Fibroblast of skin of right biceps (primary cell): ENCODE measurements at places on chromosomes 5 and 9.
A peak's percentile ranks its signal among the peaks of the same experiment; 100 is the strongest.

DNA sequence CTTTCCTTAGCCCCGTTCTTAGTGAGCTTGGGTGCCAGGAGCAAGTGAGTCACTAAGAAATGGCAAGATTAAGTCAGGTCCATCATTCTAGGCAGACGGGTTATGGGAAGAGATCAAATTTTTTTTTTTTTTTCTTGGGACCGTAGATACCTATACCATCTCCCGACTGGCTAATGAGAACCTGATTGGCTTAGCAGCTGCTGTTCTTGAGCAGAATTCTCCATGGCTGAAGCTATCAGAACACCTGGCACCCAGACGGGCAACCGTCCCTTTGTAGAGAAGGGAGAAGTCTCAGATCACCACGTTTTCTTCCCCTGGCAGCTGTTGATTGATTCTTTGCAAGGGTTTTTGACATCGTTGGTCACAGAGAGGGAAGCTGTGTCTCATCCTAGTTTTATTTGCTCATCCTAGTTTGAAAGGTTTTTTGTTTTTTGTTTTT lies 78.6 kb downstream of the AOPEP start:
- no peak for DNase-seq

GRCh38 chr9:123121457-123121856 lies 88.0 kb downstream of the GPR21 start:
- DNase-seq: no peak

GRCh38 chr9:84891924-84892323 lies 222.4 kb downstream of the NTRK2 start:
- no peak for DNase-seq

- DNase-seq: no peak
Measured at GRCh38 chr5:139371482-139372435, 11.3 kb downstream of the SLC23A1 start.

- peak; percentile 82 for DNase-seq
Measured at GRCh38 chr5:68798877-68799843, 294.7 kb upstream of the SLC30A5 start.

- DNase-seq: no peak
Measured at GRCh38 chr9:87372356-87372851, 125.3 kb upstream of the DAPK1 start.

DNA sequence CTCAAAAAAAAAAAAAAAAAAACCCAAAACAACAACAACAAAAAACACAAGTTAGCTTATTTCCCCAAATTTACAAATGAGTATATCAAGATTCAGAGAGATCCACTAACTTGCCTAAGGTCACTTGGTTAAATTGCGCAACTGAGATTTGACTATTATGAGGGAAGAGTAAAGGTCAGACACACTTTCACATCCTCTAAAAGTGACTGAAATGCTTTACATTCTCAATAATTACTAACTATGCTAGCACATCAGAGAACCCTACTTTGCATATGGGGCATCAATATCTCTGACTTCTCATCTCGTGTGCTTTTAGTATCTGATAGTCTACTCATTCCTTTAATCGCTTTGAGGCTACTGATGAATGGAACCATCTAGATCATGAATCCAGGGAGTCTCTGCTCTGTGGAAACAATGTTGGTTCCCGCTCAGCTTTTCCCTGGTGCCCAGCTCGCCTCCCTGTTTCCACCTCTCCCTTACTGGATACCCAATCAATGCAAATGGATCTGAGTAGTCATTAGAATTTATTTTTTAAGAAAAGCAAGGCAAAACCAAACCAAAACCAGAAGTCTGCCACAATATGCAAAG lies 182.1 kb upstream of the TRIM32 start:
- DNase-seq: no peak

- DNase-seq: peak; percentile 4
Measured at GRCh38 chr5:1380011-1380817, 35.3 kb upstream of the CLPTM1L start.

- DNase-seq: no peak
Measured at GRCh38 chr9:35695943-35696401, 6.2 kb upstream of the TPM2 start.

GRCh38 chr5:98173334-98173733 lies 600.1 kb upstream of the RGMB start:
- DNase-seq: peak; percentile 79

- peak; percentile 24 for DNase-seq
Measured at GRCh38 chr5:38709678-38710306, 136.0 kb upstream of the OSMR start.

- DNase-seq: no peak
Measured at GRCh38 chr9:36913393-36914211, 120.5 kb downstream of the PAX5 start.

GRCh38 chr5:170139786-170140335 lies 34.2 kb downstream of the FOXI1 start:
- no peak for DNase-seq

GRCh38 chr5:61735531-61735930 lies 403.5 kb downstream of the ZSWIM6 start:
- DNase-seq: peak; percentile 12

DNA sequence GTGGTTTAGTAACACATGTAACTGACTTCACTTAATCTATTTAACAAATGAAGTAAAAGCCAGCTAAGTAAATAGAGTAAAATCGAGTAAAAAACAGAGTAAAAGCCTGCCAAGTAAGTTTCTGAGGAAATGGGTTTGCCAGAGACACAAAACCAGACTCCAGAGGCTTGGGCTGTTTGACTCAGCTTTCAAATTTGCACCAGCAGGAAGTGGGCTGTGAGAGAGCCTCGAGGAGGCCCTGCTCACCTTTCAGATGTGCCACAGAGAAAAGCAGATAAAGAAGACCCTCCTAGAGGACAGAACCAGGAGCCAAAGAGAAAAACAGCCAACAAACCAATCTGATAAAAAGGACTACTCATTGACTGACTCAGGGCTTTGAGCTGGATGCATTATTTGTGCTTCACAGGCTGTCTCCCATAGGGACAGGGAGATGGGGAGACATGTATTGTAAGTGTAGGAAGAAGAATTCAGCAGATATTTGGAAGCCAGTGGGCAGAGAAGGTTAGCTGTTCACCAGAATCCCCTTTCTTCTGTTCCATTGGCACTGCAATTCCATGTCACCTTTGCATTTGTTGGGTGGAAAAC lies 14.4 kb upstream of the AMACR start:
- peak; percentile 68 for DNase-seq

DNA sequence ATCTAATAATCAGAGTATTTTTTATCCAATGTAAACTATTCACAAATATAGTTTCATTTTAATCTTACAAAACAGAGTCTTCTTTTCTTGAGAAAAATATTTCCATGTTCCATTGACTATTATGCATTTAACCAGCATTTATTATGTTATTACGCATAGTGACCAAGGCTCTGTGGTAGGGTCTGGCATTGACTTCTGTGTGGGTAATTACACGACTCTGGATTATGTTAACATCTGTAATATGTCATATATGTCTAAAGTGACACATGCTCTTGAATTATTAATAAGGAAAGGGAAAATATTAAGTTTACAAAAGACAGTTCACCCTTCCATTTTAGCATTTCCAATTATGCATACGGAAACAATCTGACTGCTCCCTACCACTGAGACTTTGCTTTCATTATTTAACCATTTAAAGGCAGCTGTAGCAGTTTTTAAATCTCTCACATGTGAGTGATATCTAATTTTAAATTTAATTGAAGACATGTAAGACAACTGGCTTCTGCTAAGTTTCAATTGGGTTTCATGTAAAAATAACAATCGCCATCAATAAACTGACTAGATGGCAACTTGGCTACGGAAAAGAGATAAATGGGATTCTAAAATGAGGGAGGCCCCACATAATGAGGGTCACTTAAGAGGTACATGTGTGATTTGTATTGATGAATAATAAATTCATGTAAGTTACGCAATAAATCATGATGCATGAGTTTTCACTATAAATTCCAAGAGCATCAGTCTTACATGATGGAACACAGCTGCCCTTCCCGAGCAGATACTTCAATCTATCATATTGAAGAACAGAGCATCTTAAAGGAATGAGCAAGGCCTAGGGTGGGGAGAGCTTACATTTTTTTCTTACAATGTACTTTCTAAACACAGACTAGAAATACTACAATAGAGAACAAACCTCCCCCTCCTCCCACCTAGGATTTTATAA lies 1056.8 kb downstream of the MAT2B start:
- peak; percentile 60 for DNase-seq

DNA sequence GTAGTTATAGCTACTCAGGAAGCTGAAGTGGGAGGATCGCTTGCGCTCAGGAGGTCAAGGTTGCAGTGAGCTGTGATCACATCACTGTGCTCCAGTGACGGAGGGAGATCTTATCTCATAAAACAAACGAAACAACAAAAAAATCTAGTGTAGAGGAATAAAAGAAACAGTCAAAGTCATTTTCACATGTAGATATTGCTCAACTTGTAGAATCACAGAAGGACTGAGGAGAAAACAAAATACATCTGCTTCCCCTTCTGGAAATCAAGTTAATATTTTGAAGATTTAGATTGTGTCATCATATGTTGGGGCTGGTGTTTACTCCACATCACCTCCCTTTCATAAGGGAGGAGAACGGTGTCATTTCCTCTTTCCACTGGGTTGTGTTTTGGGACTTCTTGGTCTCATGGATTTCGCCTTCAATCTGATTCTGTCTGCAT lies 8.2 kb upstream of the SLC46A2 start:
- DNase-seq: no peak

DNA sequence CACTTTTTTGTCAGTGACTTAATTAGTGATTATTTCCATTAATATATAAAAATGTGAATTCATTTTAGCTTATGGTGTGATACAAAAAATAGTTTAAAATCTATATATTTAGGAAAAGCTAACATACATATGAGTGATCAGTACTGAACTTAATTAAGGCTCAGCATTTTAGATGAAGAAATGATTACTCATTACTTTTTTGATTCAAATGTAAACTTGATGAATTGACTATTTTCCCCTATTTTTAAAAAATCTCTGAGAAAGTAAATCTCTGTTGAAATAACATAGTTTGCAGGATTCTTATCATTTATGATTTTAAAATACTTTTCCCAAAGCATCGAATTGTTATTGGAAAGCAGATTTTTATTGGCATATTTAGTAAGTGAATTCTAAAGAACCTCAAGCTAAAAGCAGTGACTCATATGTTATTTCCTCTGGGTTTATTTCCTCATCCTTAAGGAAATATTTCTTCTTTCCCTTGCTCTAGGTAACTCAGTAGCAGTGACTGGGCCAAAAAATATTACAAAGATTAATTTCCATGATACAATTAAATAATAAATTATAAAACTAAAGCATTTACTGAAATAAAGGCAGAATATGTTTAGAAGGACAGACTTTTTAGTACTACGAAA lies 290.6 kb downstream of the FER start:
- peak; percentile 23 for DNase-seq

- DNase-seq: no peak
Measured at GRCh38 chr5:175805256-175806011, 65.9 kb upstream of the CPLX2 start.

- no peak for DNase-seq
Measured at GRCh38 chr5:76849419-76850291, at the start of gene S100Z. TSS of gene S100Z (plus strand) at chr5:76850014. CDS start at chr5:76875360, 25,346 bp downstream.

GRCh38 chr9:124392871-124393460 lies 22.3 kb downstream of the PSMB7 start:
- peak; percentile 96 for DNase-seq

GRCh38 chr5:59246145-59246869 lies 647.2 kb downstream of the PDE4D start:
- DNase-seq: peak; percentile 87

DNA sequence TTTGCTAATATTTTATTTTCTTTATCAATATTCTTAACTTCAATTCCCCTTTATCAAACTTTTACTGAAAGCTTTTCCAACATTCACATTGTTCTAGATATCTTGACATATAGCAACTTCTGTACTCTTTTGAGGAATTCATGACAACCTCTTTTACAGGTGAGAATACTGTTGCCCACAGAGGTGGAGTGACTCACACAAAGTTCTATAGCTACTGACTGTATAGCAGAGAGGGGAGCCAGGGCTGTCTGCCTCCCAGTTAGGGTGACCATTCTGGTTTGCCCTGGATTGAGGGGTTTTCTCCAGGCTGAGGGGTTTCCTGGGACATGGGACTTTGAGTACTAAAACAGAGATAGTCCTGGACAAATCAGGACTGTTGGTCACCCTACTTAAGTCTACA lies 16.2 kb downstream of the SEC61B start:
- no peak for DNase-seq

GRCh38 chr5:109388407-109388806 lies 21.4 kb downstream of the PJA2 start:
- peak; percentile 29 for DNase-seq

GRCh38 chr9:109780453-109781033 lies 545 bp downstream of the PALM2AKAP2 start:
- peak; percentile 36 for DNase-seq

DNA sequence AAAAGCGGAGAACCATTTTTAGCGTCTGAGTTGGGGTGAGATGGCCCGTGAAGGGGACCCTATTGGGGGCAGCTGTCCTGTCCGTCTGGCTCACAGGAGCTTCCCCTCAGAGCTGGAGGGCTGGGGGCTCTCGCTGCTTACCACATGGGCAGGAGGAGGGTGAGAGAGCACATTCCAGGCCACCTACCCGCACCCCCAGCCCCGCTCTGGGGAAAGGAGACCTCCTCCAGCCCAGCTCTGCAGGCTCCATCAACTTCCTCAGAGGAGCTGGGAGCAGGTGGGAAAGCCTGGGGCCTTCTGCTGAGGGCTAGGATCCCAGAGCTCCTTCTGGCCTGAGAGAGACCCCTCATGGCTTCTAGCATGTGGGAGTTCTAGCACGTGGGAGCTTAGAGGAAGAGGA lies 27.1 kb upstream of the SPTLC1 start:
- no peak for DNase-seq

GRCh38 chr9:123550012-123550411 lies 194.0 kb downstream of the CRB2 start:
- DNase-seq: no peak

- no peak for DNase-seq
Measured at GRCh38 chr5:465591-466403, 22.8 kb downstream of the EXOC3 start.

- DNase-seq: no peak
Measured at GRCh38 chr5:66039701-66040100, 104.4 kb upstream of the SREK1 start.

- DNase-seq: peak; percentile 67
Measured at GRCh38 chr5:84016085-84016484, 295.4 kb upstream of the HAPLN1 start.

DNA sequence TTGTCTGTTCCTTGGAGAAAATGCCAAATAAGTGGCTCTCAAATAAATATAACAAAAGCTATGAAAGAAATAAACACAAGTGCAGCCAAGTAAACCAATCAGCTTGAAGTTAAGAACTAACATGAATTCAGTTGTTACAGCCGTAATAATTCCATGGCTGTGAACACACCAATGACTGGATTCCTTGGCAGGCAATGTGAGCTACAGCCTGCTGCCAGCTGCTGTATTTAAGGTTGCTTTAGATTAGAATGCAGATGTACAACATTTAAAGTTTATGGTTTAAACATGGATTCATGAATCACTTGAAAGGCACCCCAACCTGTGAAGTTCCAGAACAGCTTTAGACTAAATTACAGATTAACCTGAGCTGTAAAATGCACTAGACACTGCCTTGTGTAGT lies 626.4 kb upstream of the SEMA6A start:
- DNase-seq: no peak
